ENCODE measurements at places on chromosomes 1 and 21. TPM values are rescaled to one million over a fixed set of nuclear protein-coding genes. Genes with fewer than 3 reads are reported as not detected.

DNA sequence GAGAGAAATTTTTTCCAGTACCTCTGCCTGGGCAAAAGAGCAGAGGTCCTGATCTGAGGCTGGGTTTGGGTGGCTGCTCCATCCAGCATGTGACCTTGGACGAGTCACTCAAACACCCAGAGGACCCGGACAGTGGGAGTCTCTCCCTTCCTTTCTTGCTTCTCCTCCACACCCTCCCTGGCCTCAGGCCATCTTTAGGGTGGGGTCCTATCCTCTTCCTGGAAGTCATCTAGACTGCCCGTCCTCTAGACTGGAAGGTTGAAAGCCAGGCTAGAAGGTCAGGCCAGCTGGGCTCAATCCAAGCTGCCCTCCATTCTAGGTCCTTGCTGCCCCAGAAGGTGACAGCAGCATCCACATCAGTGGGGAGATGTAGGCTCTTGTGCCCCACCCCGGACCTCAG is 599.5 kb downstream of the MATN1 start:
- DNase-seq: no peak

- no peak for DNase-seq
These were observed 65.5 kb upstream of the BACH1 start for GRCh38 chr21:29233256-29233546.

DNA sequence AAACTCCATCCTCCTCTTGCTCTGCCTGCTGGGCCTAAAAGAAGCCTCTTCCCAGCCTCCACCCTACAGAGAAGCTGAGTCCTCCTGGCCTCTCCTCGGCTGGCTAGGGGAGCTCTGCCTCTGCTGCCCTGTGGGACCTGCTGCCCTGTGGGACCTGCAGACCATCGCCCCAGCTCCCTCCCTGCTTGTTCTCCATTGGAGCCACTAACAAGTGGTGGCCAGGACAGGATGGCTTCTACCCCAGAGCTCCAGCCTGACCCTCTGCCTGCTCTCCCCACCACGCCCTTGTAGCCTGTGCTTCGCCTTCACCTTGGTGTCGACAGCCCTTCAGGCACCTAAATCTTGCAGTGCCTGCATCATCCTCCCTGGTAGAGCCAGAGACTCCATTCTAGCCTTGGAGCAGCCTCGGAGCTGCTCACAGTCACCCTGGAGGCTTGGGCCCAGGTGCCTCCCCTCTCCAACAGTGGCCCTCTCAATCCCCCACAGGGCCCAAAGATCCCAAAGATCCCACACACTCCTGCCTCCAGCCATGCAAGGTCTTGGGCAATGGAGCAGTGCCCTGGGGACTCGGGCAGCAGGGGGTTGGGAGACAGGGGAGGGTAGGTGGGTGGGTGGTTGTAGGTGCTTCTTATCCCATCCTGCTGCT is 3.0 kb downstream of the EPS8L3 start:
- no peak for DNase-seq

DNA sequence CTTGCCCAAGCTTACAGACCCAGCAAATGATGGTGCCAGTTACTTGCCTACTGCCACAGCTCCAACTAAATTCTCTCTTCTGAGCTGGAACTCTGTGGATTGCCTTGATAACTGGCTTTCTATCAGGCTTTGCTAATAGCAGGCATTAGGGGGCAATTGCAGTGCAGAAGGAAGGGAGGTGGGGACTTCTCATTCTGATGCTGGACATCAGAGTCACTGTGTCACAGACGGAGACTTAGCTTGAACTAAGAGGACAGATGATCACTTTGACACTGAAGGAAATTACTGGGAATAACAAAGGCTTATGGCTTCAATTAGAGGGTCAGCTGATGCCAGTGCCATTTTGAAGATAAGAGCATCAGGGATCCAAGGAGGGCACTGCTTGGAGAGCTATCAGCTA is 114.5 kb downstream of the DDX20 start:
- DNase-seq: no peak

DNA sequence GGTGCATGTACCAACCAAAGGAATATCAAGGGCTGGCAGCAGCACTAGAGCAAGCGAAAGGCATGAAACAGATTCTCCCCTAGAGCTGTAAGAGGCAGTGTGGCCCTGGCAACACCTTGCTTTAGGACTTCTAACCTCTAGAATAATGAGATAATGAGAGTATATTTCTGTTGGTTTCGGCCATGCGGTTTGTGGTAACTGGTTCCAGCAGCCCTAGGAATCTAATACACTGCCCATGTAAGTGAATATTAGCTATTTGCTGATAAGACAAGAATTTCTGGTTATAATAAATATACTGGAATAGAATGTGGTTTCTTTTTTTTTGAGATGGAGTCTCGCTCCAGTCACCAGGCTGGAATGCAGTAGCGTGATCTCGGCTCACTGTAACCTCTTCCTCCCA is 199.4 kb downstream of the GABPA start:
- no peak for DNase-seq

- DNase-seq: no peak
These were observed 50.4 kb upstream of the GPR37L1 start for GRCh38 chr1:202072211-202072765.

GRCh38 chr1:155070158-155070621 is 6.7 kb downstream of the EFNA4 start:
- DNase-seq: no peak

DNA sequence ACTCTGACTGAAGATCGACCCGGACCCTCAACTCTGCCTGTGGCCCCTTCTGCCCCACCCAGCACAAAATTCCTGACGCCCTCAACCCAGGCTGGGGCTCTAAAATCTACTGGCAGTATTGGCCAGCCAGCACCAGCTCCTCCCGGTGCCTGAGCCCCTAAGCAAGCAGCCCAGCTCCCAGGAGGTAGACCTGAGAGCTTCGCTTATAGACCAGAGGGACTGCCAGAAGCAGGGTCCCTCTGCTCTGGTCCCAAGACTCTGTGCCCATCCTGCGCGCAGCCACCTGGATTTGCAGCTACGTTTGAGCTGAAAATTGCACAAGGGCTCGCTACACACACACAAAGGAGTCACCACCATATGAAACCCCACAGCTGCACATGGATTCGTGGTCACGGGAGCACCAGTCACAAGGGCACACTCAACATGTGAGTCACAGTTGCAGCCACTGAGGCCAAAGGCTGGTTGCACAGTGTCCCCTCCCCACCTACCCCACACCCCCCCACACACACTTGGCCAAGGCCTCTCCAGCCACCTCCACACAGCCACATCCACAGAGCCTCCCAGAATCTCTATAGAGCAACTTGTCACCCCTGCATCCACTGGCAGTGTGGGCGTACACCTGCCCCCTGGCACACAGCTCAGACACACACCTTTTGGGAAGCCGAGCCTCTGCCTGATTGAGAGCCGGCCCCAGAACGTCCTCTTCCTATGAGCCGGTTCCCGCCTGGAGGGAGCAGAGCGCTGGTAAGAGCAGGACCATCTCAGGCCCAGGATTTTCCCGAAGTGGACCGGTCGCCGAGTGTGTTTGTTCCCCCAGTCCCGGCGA is 1.1 kb upstream of the DMBX1 start:
- DNase-seq: no peak

DNA sequence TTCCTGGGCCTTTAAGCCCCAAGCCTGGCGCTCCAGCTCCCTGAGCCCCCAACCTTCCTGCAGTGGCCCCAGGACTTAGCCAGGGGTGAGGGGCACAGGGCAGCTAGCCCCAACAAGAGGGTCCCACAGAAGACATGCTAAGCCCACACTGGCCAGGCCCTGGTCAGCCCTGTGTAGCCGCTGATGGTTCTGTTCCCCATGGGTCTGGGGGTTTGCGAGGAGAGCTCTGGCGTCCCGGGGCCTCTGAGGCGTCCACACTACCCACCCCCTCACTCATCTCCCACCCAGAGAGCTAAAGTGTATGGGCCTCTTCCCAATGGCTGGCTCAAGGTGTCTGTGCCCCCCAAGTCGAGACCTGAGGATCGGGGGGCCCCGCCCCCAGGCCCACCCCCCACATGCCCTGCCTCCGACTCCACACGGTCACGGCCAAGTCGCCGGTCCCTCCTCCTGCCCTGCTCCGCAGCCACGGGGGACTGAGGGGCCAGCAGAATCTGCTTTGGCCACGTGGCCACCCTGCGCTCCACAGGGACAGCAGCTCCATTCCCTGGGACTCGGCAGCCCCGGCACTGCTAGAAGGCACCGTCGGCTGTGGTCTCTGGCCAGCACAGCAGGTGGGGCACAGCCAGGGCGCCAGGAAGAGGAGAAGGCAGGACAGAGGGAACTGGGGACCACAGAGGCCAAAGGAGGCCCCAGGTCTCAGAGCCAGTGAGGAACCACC is 7.8 kb downstream of the TNFRSF18 start:
- no peak for DNase-seq

DNA sequence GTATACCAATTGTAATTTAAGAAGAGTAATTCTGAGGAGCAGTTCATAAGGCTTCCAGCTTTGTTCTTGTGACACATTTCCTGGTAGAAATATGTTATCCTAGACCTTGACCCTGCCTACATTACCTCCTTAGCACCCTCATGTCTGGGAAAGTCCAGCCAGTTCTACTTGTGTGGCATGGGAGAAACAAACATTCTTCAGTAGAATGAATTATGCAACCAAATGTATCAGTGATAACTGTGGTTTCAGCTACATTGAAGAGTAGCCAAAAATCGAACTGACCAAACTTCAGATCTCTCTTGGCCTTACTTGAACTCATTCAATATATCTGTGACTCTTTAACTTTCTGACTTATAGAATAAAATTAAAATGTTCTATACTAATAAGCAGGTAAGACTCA is 308.1 kb upstream of the LYPLAL1 start:
- no peak for DNase-seq

DNA sequence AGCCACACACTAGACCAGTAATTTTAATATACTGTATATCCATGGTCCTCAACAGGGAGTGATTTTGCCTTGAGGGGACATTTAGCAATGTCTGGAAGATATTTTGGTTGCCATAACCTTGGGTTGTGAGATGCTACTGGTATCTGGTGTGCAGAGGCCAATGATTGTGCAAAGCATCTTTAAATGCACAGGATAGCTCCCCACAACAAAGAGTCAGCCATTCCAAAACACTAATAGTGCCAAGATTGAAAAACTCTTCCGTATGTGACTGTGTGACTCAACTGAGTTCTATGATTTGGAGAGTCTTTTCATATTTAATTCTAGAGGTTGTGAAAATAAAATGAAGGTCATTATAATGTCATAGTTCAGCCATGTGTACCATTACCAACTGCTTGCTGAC is 141.4 kb upstream of the CACYBP start:
- DNase-seq: no peak

- peak; percentile 29 for DNase-seq
These were observed 40.0 kb upstream of the PTPRC start for GRCh38 chr1:198598796-198599321.

GRCh38 chr1:12339396-12339795 is 109.6 kb downstream of the VPS13D start:
- DNase-seq: no peak

GRCh38 chr1:163168053-163168452 is 34.7 kb downstream of the RGS5 start:
- no peak for DNase-seq

- DNase-seq: no peak
These were observed 18.7 kb upstream of the OR6N2 start for GRCh38 chr1:158799689-158800088.

GRCh38 chr1:226945858-226946245 is 5.8 kb downstream of the COQ8A start:
- DNase-seq: no peak

DNA sequence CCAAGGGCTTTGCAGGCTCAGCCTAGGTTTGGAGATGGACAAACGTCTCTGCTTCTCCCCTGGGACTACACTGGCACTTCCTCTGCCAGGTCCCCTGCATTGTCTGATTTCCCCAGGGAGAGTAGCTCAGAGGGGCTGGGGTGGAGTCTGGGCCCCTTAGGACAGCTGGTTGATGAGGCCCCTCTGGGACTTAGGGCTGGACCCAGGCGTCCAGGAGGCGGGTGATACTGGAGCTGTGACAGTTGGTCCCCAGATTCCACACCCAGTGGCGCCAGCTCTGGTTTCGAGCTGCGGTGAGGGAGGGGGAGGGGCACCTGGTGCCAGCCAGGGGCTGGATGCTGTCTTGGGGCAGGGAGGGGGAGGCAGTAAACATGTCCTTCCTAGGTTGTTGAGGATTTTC is 7.4 kb upstream of the MEX3A start:
- no peak for DNase-seq

DNA sequence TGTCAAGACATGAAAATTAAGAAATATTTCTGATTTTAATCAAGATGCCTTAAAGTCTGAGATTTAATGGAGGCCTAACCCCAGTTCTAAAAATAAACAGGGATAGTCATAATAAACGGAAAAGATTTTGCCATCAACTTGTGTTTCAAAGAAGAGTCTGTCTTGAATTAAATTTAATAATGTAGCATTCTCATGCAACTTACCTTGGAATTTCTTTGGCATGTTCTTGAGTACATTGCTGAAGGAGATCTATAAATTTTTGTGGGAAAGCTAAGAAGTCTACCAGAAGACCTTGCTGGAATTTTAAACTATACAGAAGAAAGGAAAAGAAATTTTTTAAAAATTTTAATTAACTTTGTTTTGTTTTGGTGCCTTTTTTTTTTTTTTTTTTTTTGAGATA is 10.6 kb downstream of the SASS6 start:
- DNase-seq: no peak

DNA sequence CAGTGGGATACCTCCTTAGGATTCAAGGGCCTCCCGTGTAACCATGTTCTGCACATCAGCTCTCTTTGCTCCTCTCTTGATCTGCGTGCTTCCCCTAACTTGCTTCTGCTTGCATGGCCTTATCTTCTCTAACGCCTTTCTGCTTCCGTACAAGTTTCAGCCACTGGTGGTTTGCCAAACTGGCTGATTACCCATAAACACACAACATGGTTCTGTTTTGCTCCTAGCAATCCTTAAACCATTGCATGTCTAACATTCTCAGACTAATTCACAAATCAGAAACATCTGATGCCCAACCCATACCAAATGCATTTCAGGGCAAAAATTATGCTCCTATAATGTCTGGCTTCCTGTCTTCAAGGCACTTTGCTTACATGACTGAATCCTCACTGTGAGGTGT is 166.4 kb downstream of the PBX1 start:
- no peak for DNase-seq

DNA sequence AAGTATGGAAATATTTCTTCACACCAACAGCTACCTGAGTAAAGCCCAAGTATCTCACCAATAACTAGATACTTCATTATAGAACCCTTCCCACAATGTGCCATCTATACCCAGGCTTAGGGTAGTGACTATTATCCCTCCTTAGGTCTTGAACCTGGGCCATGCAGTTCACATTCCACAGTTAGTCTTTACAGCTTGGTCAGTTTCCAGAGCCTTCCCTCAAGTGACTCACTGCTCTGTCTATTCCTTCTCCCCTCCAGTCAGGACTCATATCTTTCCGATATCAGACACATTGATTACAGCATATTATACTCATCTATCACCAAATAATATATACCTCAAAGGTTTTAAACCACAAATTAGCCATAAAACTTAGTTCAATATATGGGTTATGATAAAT is 23.6 kb downstream of the VAMP4 start:
- no peak for DNase-seq

OSCP1 gene
- total RNA-seq: 1.3 TPM

AKR7A3 gene
- total RNA-seq: 0.48 TPM

POMGNT1 gene
- total RNA-seq: 27.4 TPM

LCE3D gene
- not detected for total RNA-seq

TEX38 gene
- total RNA-seq: not detected

ATAD3C gene
- total RNA-seq: 0.98 TPM

ZBTB21 gene
- 18.0 TPM for total RNA-seq

TLR5 gene
- total RNA-seq: 0.23 TPM

TAS1R1 gene
- 0.08 TPM for total RNA-seq

FCGR3A gene
- 0.53 TPM for total RNA-seq

MYBPH gene
- total RNA-seq: not detected

Data from activated CD4-positive, alpha-beta memory T cell treated with anti-CD3 and anti-CD28 coated beads, Interleukin-2, amount 10 ng/mL, durations not matched to agents 7 days and 5 days (primary cell).